ENCODE measurements at places on chromosomes 5 and 9.

DNA sequence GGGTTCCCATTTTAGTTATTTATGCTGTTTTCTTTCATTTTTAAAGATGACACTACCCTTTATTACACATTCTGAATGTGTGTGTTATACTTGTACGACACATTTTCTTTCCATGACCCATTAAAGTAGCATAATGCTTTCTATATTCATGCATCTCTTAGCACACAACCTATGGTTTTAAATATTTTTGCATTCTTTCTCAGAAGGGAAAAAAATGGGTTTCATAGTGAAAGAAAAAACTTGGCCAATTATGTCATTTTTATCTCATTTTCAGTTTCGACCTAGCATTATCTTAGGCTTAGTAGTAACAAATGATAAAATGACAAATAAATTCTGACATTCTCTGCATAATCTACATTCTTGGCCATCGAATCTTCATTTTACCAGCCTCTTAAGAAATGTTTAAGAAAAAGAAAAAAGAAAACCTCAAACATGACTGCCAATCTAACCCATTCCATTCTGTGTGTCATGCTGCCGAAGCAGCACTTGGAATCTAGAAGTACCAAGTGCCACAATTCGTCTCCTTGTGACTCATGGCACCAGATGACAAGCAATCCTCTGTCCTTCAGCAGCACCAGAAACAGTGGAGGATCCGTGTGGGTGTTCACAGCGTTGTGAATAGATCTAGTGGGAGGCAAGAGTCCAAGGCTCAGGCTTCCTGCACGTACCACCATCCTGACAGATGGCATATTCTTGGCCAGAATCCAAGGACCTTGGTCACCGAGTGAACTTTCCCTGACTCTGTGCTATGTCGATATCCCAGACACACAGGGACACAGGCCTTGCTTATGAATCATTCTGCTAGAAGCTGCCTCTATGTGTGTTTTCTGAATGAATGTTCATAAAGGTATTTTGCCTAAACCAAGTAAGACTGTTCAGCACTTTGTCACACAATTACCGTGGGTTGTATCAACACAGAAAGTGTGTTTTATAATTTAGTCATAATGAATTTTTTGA is 502.7 kb downstream of the NR2F1-AS1 start:
- DNase-seq, result peak; percentile 12

DNA sequence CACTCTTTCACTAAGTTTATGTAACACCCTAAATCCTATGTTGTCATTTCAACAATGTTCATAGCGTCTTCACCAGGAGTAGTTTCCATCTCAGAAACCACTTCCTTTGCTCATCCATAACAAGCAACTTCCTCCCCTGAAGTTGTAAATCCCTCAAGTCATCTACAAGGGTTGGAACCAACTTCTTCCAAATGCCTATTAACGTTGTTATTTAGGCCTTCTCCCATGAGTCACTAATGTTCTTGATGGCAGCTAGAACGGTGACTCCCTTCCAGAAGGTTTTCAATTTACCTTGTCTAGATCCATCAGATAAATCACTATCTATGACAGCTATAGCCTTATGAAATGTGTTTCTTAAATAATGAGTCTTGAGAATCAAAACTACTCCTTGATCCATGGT is 73.3 kb upstream of the TARS1 start:
- DNase-seq, result no peak

GRCh38 chr5:145680767-145681166 is 154.4 kb downstream of the PRELID2 start:
- DNase-seq, result no peak

DNA sequence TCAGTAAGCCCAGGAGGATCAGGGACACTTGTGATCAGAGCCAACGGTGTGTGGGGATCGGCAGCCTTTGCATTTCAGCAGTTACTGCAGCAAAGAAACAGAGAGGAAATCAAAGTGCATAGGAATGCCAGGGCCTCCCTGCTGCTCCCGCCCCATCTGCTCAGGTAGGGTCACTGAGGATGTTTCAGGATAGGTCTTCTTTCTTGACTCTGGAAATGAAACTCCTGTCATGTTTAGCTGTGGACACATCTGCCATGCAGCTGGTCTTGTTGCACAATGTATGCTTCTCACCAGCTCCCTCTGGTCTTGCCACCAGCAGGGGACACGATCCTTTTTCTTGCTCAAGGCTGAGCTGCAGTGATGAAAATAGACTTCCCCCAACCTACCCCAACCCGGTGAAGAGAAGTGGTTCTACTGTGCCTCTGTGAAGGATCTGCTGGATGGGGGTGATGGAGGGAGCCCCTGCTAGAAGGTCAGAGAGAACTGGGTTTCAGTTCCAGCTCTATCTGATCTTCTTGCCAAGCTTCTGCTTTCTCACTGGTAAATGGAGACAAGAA is 185.2 kb upstream of the KLF4 start:
- peak; percentile 73 for DNase-seq

- no peak for DNase-seq
These were observed 189.5 kb upstream of the TYRP1 start for GRCh38 chr9:12503606-12504122.

GRCh38 chr5:107486489-107486888 is 184.2 kb downstream of the EFNA5 start:
- no peak for DNase-seq

- DNase-seq, result peak; percentile 26
These were observed 1.1 kb downstream of the BAG1 start for GRCh38 chr9:33263131-33264002.

Measured in skin of body (tissue), 3 donors.